ENCODE measurements at places on chromosomes 12 and 14. TPM values are rescaled to one million over a fixed set of nuclear protein-coding genes. Genes with fewer than 3 reads are reported as not detected.

EMP1 gene
- 6.6 TPM for total RNA-seq

L2HGDH gene
- 18.6 TPM for total RNA-seq

EVL gene
- total RNA-seq = 76.1 TPM

POTEG gene
- not detected for total RNA-seq

KLRK1 gene
- total RNA-seq = not detected

POLE gene
- 36.5 TPM for total RNA-seq

MIPOL1 gene
- total RNA-seq = 29.9 TPM

- DNase-seq = no peak
Observed at GRCh38 chr12:2813214-2814185, 1.0 kb downstream of the ITFG2 start.

DNA sequence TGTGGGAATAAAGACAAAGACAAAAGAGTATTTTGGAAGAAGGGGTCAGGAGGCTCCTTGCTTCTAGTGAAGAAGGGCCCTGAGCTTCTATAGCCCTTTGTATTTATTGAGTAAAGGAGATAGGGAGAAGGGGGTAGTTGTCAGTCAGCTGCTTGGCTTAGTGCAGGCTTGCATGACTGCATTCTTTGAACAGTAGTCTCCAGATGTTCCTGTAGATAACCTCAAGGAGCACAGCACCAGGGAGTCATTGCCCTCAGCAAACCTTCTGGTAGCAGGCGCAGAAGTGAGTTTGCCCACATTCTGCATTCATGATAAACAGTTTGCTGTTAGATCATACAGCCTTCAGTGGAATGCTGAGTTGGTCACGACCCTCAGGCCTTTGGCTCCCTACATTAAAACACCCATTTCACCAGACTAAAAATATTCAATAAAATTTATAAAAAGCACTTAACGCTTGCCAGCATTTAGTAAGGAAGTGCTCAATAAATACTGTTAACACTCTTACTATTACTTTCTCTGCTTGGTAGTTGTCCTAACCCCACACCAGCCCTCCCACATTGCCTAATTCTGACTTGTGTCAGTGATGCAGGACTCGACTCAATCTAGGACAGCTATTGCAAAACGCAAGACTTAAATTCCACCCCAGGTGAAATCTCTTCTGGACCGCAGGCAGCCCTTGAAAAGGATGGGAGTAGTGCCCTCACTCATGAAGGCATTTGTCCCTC, 3.0 kb upstream of the DHRS4 start:
- DNase-seq = no peak

- no peak for DNase-seq
Observed at GRCh38 chr14:106372870-106373652, 846.7 kb downstream of the TMEM121 start.

GRCh38 chr12:21934173-21934572, 7.1 kb downstream of the ABCC9 start:
- no peak for DNase-seq

DNA sequence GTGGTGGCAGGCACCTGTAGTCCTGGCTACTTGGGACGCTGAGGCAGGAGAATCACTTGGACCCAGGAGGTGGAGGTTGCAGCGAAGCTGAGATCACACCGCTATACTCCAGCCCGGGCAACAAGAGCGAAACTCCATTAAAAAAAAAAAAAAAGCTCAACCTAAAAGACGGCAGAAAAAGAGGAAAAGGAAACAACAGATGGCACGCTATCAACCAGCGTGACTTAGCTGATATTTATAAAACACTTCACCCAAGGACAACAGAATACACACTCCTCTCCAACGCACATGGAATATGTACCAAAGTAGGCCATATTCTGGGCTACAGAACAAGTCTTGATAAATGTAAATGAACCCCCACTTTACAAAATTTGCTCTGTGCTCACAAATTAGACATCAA, 34.0 kb upstream of the CLMN start:
- no peak for DNase-seq

- no peak for DNase-seq
Observed at GRCh38 chr12:84315926-84316325, 596.7 kb downstream of the SLC6A15 start.

- DNase-seq = no peak
Observed at GRCh38 chr14:104707608-104708595, 16.1 kb upstream of the ADSS1 start.

DNA sequence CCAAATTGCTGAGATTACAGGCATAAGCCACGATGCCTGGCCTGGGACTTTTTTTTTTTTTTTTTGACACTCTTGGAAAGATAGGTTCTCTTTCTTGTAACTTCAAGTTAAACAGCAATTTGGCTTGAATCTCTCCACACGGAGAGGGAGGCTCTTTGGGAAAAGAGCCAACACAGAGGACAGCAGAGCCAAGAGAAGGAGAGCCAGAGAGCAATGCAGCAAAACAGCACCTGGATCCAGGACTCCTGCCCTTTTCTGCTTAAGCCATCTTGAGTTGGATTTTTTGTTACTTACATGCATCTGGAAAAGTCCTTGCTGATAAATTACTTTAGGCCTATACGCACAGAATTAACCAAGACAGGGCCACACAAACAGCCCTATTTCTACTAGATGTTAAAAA, 176.8 kb downstream of the APAF1 start:
- DNase-seq = no peak

DNA sequence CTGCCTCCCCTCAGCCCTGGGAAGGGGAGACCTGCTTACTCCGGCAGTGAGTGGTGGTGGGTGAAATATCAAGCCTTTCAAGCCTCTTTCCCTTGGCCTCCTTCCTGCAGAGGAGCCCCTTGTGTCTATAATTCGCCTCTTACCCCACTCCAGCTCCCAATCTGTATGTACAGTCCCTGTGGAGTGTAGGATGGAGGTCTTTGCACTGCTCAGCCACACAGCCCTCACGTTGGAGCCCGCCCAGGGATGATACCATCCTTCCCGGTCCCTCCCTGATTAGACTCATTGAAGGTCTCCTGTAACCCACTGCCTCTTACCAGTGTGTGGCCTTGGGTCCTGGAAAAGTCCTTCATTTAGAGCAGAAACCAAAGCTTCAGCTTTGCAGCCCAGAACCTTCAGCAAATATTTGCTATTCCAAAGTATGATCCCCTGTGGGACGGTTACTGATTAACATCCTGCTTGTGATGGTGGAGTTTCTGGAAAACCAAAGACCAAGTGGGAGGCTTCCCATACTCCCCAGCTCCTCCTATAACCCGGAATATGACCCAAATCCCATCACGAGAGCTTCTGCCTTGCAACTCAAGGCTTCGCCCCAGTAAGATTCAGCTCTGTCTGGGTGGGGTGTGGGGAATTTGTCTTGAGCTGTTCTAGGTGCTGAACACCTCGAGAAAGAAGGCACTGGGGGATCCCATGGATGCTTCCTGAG, at the start of gene SERPINA10:
Gene SERPINA10, minus strand, starts transcription at position 397 of the 706 bp plus-strand sequence. CDS start 2,675 bp downstream, outside the sequence.
- DNase-seq = no peak

DNA sequence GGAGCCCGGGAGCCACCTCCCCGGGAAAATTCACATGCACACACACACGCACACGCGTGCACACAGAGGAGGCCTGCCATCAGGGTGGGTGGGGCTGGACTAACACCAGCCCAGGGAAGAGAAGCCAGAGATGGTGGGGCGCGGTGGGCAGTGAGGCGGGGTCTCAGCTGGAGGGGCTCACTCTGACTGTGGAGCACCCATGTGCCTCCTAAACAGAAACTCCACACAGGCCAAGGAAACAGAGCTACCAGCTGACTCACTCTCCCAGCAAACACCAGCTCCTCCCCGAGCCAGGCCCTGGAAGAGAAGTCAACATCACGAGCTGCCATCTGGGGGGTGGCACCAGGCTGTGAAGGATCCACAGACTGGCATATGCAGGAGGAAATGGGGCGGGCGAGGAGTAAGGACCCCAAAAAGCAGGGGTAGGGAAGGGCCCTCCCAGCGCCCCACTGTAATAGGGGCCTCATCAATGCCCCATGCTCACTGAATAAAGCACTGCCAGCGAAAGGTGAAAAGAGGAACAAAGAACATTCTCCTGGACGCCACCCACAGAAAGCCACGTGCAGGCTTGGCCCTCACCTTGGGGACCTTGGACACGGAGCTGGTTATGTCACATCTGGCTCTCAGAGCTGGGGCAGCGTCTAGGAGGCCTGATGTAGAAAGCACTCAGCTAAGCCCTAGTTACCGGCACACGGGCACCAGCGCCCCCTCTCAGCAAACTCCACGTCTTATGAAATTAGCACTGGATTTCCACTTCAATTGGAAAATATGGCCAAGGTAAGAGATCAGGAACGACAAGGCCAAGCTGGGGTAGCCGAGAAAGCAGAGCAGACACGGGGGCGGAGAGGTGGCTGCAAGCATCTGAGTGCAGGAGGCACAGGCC, 8.4 kb upstream of the INF2 start:
- DNase-seq = peak; percentile 86

DNA sequence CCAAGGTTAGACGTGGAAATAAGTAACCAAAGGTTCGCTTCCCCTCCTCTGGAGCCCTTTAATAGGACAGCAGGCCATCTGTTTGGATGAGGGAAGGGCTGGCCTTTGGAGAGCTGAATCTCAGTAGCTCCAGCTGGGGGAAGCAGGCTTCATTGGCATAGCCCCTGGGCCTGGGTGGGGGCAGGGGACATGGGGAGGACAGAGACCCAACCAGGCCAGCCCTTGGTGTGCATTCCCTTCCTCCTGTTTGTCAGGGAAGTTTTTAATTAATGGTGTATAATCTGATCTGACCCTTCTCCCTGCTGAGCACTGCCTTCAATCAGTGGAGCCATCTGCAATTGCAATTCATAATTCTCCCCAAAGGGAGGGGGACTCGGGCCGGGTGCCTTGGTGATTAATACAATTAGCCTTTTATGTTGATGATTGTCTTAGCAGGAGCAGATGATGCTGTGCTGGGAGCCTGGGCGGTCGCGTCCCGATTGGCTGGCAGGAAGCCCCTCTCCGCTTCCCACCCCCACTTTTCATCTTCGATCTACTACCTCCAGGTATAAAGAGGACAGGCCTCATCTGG, 6.4 kb downstream of the AQP6 start:
- DNase-seq = peak; percentile 54

GRCh38 chr12:111454716-111455447, 49.2 kb downstream of the SH2B3 start:
- DNase-seq = no peak

GRCh38 chr12:131830335-131830913, 2.2 kb downstream of the MMP17 start:
- peak; percentile 83 for DNase-seq

GRCh38 chr14:44979273-44979672, 17.3 kb downstream of the TOGARAM1 start:
- DNase-seq = no peak

- DNase-seq = no peak
Observed at GRCh38 chr12:32921397-32921796, 24.8 kb upstream of the PKP2 start.

GRCh38 chr12:132078190-132078589, 65.9 kb downstream of the DDX51 start:
- DNase-seq = no peak

DNA sequence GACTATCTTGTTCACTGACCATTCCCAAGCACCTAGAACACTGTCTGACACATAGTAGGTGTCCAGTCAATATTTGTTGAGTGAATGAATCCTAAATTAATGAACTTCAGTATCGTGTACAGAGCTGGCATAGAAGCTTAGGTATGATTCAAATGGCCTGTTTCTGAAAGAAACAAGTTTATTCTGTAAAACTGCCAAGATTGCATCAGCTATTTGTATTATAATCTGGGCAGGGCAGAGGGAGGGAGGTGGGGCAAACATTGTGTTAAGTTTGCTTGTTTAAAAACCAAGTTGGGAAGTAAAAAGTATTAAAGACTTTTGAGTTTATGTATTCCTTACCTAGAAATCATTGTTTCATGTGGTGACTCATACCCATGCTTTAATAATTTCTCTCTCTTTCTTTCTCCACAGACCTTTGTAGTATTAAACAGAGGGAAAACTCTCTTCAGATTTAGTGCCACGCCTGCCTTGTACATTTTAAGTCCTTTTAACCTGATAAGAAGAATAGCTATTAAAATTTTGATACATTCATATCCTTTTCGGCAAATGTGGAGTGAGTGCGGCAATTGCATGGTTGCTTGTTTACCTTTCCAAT, 92.8 kb downstream of the SCN8A start:
- no peak for DNase-seq

- DNase-seq = no peak
Observed at GRCh38 chr12:113528606-113529293, 57.1 kb upstream of the LHX5 start.

GRCh38 chr12:3632754-3633153, 120.2 kb downstream of the CRACR2A start:
- DNase-seq = no peak

DNA sequence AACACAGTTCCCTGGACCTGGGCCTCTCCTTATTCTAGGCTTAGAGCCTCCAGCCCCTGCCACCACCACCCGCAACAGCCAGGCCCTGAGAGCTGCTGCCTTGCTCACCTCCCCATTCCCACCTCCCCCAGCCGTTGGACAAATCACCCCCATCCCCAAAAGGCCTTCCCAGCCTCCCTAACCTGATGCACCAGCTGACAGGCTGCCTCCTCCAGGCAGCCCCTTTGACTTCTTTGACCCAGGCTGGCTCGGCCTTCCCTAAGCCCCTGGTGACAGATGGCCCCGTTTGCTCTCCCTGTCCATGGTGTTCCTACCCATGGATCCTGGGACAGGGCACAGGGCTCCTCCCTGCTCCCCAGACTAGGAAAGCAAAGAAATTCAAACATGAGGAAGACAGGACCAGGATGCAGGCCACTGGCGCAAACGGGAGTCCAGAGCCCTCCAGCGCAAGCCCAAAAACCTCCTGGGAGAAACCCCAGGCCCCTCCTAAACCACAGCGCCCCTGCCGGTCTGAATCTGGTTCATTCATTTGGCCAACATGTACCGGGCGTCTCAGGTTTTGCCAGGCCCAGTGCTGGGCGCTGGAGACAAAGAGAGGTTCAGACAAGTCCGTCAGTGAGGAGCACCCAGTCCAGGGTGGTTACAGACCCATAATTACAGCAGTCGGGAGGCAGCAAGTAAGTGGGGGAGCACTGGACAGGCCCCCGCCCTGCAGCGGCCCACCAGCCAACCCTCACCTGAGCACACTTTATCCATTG, 2.4 kb downstream of the AKT1 start:
- no peak for DNase-seq

DNA sequence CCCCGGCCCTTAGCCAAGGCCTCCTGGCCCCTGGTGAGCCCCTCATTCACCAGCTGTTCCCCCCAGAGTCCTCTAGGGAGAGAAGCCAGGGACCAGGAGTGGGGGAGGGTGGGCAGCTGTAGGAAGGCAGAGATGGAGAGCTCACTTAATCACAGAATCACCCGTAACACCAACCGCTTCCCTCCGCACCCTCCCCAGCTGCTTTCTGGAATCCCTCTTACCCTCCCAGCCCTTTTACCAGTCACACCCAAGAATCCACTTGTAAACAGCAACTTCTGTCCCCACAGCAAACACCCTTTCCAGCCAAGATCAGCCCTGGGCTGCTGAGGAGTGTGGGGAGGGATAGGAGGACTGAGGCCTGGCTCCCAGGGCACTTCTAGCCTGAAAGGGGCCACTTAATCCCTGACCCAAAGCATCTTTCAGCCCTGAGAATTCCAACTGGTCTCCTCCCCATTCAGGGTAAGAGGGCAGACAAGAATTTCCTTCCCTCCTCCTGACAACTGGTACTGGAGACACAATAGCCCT, 18.8 kb downstream of the NCKAP5L start:
- DNase-seq = no peak
